ENCODE measurements at places on chromosomes 7 and 10. TPM values are rescaled to one million over a fixed set of nuclear protein-coding genes. Genes with fewer than 3 reads are reported as not detected.

ARMS2 gene
- not detected for total RNA-seq

GPR26 gene
- not detected for total RNA-seq

DRGX gene
- not detected for total RNA-seq

COA1 gene
- 50.2 TPM for total RNA-seq

NRP1 gene
- total RNA-seq: 516 TPM

CDHR3 gene
- 4.0 TPM for total RNA-seq

TMEM168 gene
- 23.1 TPM for total RNA-seq

CALML3 gene
- total RNA-seq: not detected

GRID2IP gene
- not detected for total RNA-seq

All from uterine smooth muscle cell (primary cell).